ENCODE measurements at places on chromosomes 11 and 22. TPM values are rescaled to one million over a fixed set of nuclear protein-coding genes. Genes with fewer than 3 reads are reported as not detected.
A peak's percentile ranks its signal among the peaks of the same experiment; 100 is the strongest.

The HTR3A gene
- not detected for total RNA-seq

The PGAP2 gene
- 39.2 TPM for total RNA-seq

The NELL1 gene
- not detected for total RNA-seq

The PTPN5 gene
- total RNA-seq = not detected

The SULT4A1 gene
- 0.07 TPM for total RNA-seq

The ALDH3B1 gene
- total RNA-seq = not detected

DNA sequence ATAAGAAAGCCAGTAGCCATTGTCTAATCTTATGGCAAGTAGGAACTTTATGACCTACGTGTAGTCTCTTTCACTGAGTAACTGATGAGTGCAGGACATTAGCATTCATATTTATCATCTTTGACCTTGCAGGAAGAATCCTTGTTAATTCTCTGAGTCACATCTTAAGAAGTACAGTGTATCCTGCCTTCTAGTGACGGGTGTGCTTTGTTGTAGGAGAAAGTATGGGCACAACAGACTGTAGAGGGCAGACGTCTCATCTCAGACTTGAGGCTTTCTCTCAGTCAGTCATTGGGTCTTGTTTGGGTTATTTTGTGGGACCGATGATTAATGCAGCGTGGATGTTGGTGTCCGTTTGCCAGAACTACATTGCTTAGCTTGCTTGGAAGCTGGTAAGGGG is 6.8 kb downstream of the RNF214 start:
- no peak overlapping the region for H3K4me3 ChIP-seq
- peaks cover 3% of the 10 kb centered on the region for H3K4me1 ChIP-seq
- no peak for DNase-seq

DNA sequence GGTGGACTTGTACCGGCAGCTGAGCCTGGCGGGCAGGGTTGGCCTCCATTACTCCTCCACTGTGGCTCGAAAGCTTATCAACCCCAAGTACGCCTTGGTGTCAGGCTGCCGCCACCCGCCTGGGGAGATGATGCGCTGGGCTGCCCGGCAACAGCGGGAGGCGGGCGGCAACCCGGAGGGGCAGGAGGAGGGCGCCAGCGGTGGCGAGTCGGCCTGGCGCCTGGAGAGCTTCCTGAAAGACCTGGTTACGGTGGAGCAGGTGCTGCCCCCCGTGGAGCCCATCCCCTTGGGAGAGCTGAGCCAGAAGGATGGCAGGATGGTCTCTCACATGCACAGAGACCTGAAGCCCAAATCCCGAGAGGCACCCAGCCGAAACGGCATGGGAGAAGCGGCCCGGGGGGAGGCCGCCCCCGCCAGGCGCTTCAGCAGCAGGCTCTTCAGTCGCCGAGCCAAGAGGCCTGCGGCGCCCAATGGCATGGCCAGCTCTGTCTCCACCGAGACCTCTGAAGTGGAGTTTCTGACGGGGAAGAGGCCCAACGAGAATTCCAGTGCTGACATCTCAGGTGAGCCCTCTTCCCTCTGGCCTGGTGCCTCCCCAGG is 26.7 kb downstream of the FAM83F start:
- no peaks in the 10 kb centered on the region for H3K27me3 ChIP-seq
- no peak for DNase-seq
- no peaks in the 10 kb centered on the region for H3K36me3 ChIP-seq
- H3K4me1 ChIP-seq = no peaks in the 10 kb centered on the region

DNA sequence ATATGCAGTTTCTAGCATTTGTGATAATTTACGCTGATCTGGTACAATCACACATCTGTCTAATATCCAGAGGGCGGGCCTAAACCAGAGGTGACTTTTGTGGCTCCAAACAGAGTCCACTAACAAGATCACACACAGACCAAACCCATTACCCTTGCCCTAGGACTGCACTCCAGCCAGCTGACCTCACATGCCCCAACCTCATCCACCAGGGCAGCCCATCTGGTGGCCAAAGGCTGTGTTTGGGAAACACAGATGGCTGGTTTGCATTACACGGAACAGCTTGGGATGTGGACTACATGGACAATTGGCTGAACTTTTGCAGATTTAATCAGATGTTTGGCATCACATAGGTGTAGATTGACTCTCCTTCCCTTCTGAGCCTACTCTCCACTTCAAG is 228.2 kb downstream of the GRIK4 start:
- H3K27me3 ChIP-seq = peaks cover 15% of the 10 kb centered on the region
- no peaks in the 10 kb centered on the region for H3K4me1 ChIP-seq
- no peak overlapping the region for H3K27ac ChIP-seq
- H3K4me3 ChIP-seq = no peak overlapping the region
- DNase-seq = no peak
- H3K36me3 ChIP-seq = no peaks in the 10 kb centered on the region

- H3K4me3 ChIP-seq = no peak overlapping the region
Measured at GRCh38 chr11:2652333-2653197, 47.2 kb downstream of the KCNQ1OT1 start.

DNA sequence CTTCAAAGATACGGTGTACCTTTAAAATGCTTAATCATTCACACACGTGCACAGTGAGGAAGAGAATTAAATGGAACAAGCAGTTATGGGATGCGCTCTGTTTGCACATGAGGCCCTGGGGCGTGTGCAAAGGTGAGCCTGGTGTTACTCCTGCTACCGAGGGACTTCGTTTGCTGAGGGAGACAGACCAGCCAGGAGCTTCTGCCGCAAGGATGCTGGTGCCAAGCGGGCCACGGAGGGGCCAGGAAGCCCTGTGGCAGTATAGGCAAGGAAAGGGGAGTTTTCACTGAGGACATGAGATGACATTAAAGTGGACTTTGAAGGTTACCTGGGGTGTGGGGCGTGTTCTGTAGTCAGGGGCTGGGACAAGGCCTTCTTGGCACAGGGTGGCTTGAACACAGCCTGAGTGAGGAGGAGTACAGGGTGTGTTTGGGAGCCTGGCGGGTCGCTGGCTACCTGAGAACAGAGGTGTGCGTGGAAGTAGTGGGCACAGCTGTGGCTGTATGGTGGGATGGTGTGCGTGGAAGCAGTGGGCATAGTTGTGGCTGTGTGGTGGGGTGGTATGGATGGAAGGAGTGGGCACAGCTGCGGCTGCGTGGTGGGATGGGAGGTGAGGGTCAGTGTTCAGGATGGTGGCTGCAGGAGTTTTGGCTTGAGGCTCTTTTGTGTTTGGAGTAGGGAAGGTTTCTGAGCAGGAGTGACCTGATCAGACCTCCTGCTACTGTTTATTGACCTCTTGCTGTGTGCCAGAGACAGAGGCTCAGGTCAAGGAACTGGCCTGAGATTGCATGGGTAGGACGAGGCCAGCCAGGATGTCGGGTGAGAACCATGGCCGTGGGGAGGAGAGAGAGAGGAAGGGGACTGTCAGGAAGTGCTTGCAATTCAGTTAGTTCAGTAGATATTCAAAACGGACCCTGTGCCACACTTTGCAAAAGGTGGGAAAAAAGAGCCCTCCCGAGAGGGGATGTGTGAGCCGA is 13.7 kb downstream of the TBC1D22A start:
- DNase-seq = no peak
- H3K27ac ChIP-seq = peak overlapping the region; percentile 78
- H3K36me3 ChIP-seq = peaks cover 14% of the 10 kb centered on the region

DNA sequence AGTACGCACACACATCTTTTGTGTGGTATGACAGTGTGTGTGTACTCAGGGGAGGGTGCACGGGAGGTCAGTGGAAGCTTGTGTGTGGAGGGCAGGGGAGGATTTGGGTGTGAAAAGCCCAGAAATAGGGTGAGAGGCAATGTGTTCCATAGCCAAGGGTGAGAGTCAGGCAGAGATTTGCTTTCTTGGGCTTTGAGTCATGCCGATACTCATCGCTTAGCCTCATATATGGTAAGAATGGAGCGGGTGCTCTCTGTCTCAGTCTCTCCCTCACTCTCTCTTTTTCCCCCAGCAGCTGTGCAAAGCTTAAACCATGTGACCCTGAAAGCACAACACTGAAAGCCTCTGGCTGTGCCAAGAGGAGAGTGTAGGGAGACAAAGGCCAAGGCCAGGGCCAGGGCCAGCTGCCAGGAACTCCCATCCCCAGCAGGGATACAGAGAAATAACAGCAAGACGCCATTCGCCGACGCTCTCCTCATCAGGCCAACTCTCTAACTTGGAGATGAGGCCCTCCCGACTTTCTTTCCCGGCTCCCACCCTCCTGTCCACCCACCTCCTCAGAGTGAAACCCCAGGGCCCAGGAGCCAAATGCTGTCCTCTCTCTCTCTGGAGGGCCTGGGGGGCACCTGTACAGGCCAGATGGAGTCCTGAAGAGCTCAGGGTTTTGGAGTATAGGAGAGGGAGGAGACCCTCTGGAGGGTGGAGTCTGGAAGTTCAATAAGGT is 20.3 kb upstream of the MICAL3 start:
- no peak overlapping the region for H3K27ac ChIP-seq
- no peaks in the 10 kb centered on the region for H3K4me1 ChIP-seq
- no peaks in the 10 kb centered on the region for H3K36me3 ChIP-seq

DNA sequence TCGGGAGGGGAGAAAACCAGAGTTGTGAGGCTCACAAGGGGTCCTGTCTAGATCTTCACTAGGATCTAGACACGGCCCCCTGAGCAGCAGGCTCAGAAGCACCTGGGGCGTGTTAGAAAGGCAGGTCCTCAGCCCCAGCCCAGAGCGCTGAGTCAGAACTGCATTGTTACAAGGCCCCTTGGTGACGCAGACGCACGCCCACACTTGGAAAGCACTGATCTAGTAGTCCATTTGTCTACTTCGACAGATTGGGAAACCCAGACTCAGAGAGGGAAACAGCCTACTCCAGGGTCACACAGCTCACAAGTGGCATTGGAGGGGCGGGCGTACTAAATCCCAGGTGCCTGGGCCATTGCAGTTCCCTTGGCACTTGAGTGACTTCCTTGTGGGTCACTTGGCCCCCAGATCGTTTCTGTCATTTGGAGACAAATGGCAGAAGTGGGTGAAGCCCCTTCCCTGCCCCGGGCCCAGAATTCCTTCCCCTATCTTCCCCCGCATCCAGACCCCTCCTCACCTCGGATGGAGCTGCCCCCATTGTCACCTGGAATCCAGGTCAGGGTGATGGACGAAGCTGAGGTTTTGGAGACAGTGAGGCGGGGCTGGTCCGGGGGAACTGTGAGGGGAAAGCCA is 110.8 kb downstream of the CEP164 start:
- H3K36me3 ChIP-seq = no peaks in the 10 kb centered on the region
- peak; percentile 56 for DNase-seq
- no peak overlapping the region for H3K4me3 ChIP-seq
- H3K27ac ChIP-seq = no peak overlapping the region
- H3K27me3 ChIP-seq = peaks cover 31% of the 10 kb centered on the region

DNA sequence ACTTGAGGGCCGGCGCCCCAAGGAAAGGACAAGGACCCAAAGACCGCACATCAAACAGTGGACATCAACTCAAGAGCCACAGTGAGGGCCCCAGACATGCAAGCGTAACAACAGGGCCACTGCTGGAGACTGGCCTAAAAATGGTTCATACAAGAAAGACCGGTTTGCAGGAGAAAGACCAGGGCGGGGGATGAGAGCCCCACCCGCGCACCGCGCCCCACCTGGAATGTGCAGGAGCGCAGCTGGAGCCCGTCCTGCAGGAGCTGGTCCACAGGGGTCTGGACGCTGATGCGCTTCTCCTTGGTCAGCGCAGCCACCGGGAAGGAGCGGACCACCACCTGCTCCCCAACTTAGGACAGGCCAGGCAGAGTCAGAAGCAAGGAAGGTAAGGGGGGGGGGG is 13.9 kb downstream of the SBF1 start:
- H3K36me3 ChIP-seq = peaks cover 35% of the 10 kb centered on the region
- no peak for DNase-seq
- H3K27ac ChIP-seq = no peak overlapping the region
- H3K4me1 ChIP-seq = no peaks in the 10 kb centered on the region

- peaks cover 5% of the 10 kb centered on the region for H3K4me1 ChIP-seq
- H3K27ac ChIP-seq = no peak overlapping the region
- no peaks in the 10 kb centered on the region for H3K36me3 ChIP-seq
- peak; percentile 54 for DNase-seq
- peak overlapping the region; percentile 71 for H3K4me3 ChIP-seq
- no peaks in the 10 kb centered on the region for H3K27me3 ChIP-seq
Measured at GRCh38 chr11:44950031-44950624, 555 bp downstream of the TP53I11 start.

GRCh38 chr22:32542677-32543357 is 68.2 kb downstream of the FBXO7 start:
- no peak overlapping the region for H3K27ac ChIP-seq
- H3K36me3 ChIP-seq = no peaks in the 10 kb centered on the region
- peaks cover 11% of the 10 kb centered on the region for H3K27me3 ChIP-seq
- no peak for DNase-seq
- no peaks in the 10 kb centered on the region for H3K4me1 ChIP-seq

DNA sequence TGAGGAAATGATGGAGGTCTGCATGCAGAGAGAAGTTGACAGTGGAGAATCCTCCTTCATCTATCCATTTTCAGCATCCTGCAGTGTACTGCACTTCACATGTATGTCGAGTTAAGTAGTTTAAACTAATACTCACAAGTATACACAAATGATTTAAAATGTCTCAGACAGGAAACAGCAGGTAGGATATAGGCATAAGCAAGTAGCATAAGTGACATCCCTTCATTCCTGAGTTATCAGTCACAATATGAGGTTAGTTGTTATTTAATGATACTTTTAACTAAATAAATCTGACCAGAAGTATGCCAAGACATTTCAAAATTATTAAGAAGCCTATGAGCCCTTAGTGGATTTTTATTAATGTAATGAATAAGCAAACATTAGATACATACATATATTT is 37.4 kb downstream of the MTMR2 start:
- H3K27ac ChIP-seq = no peak overlapping the region
- H3K27me3 ChIP-seq = no peaks in the 10 kb centered on the region
- H3K4me3 ChIP-seq = no peak overlapping the region
- H3K36me3 ChIP-seq = peaks cover 11% of the 10 kb centered on the region
- H3K4me1 ChIP-seq = peaks cover 8% of the 10 kb centered on the region

- H3K4me1 ChIP-seq = no peaks in the 10 kb centered on the region
- no peak overlapping the region for H3K27ac ChIP-seq
- no peaks in the 10 kb centered on the region for H3K36me3 ChIP-seq
- H3K27me3 ChIP-seq = peaks cover 9% of the 10 kb centered on the region
- no peak for DNase-seq
Measured at GRCh38 chr22:43928468-43928867, 4.9 kb downstream of the PNPLA3 start.

GRCh38 chr22:23609983-23610781 is 21.9 kb downstream of the DRICH1 start:
- peaks cover 2% of the 10 kb centered on the region for H3K36me3 ChIP-seq
- no peak for DNase-seq
- H3K4me1 ChIP-seq = peaks cover 4% of the 10 kb centered on the region
- no peak overlapping the region for H3K27ac ChIP-seq
- H3K4me3 ChIP-seq = no peak overlapping the region

GRCh38 chr22:30239488-30240405 is 6.8 kb downstream of the LIF start:
- no peaks in the 10 kb centered on the region for H3K27me3 ChIP-seq
- H3K36me3 ChIP-seq = peaks cover 43% of the 10 kb centered on the region
- no peak overlapping the region for H3K4me3 ChIP-seq
